ENCODE measurements at places on chromosomes 1 and 21.
A peak's percentile ranks its signal among the peaks of the same experiment; 100 is the strongest.

- no peak for DNase-seq
Measured at GRCh38 chr1:11429226-11429625, 49.7 kb upstream of the DISP3 start.

DNA sequence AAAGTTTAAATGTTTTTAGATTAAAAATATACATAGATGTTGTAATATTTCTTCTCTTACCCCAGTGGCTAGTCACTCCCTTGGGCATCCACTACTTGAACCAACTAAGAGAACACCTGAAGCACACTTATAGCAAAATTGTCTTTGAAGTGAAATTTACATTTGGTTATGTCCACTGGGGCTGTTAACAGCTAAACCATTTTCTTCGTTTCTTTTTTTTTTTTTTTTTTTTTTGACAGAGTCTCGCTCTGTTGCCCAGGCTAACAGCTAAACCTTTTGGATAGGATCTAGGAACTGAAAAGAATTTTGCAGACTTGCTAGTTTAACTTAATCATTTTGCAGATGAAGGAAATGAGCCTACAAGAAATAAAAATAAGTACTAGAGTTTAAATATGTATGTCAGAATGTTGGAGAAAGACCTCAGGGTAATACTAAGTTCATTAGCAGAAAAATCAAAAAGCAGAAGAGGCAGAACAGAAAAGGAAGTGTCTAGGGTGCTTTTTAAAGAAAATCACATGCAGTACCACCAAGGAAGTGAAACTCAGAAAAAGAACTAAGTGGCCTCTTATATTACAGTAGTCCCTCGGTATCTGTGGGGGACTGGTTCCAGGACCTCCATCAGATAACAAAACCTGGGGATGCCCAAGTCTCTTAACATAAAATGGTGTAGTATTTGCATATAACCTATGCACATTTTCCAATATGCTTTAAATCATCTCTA is 11.8 kb downstream of the DRAM2 start:
- DNase-seq: no peak

- DNase-seq: peak; percentile 75
Measured at GRCh38 chr1:24910751-24911650, 19.1 kb downstream of the RUNX3 start.

DNA sequence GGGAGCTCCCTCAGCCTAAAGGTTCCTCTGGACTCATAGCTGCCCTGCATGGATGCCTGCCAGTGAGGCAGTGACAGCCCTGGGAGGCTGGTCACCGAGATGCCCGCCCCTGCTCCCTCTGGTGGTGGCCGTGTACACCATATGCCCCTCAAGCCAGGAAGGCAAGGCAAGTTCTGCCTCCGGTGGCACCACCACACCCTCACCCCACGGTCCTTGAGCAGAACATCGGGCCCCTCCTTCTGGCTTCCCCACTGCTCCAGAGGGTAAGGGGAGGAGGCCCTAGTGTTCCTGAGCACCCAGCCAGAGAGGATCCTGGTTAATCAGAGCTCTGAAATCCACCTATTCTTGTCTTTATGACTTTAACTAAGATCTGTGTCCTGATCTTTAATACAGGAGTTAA is 1.5 kb upstream of the S100A14 start:
- peak; percentile 73 for DNase-seq

GRCh38 chr1:149962039-149962647 is 25.5 kb upstream of the MTMR11 start:
- DNase-seq: no peak

- DNase-seq: no peak
Measured at GRCh38 chr21:25513810-25514209, 93.5 kb downstream of the MRPL39 start.

DNA sequence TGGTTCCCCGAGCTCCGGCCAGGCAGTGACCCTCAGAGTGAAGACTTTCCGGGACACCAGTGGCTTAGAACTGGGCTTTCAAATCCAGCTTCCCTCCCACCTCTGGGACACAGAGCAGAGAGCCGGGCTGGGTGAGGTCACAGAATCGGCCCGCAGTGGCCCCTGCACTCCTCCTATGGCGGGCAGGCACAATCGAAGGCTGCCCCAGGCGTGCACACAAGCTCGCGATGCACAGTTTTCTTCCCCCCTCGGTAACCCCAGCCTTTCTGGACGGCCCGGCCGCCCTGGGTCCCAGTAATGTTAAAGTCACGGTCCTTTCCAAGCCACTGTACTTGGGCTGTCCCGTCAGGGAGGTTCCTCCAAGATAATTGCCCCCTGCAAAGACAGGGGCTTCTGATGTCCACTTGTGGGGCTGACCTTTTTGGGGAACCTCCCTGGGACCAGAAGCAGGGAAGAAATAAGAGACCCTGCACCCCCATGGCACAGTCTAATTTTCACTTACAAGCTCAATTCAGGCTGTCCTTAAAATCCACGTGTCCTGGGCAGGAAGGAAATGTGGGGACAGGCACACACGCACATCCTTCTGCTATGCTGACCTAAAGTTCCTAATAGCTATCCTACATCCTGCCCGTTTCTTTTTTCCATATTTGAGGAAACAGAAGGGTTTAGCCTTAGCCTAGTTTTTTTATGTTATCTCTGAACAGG is 13.7 kb downstream of the TFF3 start:
- DNase-seq: no peak

- DNase-seq: no peak
Measured at GRCh38 chr1:211829343-211830054, 1.1 kb downstream of the LPGAT1 start.

- DNase-seq: no peak
Measured at GRCh38 chr1:67947114-67947513, 103.3 kb downstream of the DIRAS3 start.

- no peak for DNase-seq
Measured at GRCh38 chr1:154759793-154760192, 110.3 kb downstream of the KCNN3 start.

- peak; percentile 80 for DNase-seq
Measured at GRCh38 chr1:32753532-32754316, 51.2 kb upstream of the SYNC start.

Measured in activated T-cell treated with anti-CD3 and anti-CD28 coated beads, Interleukin-2, amount 50 U/mL, for 1 hour (primary cell).